ENCODE measurements at places on chromosomes 16 and 17. TPM values are rescaled to one million over a fixed set of nuclear protein-coding genes. Genes with fewer than 3 reads are reported as not detected.

SNRNP25 gene
- 65.2 TPM for polyA plus RNA-seq

ODAD4 gene
- polyA plus RNA-seq: 0.69 TPM

DNA sequence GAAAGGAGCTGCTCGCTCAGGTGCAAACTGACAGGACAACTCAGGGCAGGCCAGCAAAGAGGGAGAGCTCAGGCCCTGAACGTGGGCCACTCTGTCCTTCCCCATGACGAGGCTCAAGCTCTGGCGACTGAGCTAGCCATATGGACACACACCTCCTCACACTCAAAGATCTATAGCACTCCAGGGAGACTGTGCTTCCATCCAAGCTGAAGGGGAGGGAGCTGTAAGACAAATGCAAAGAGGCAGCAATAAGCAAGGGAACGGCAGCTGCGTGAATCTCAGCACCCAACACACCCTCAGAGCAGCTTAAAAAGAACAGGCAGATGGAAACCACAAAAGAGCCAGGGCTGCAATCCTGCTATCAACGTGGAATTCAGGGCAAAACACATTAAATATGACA lies 13.5 kb downstream of the NUDT16L1 start:
- no peak for DNase-seq

- no peak for DNase-seq
These were observed 18.5 kb upstream of the KCTD5 start for GRCh38 chr16:2663553-2664546.

DNA sequence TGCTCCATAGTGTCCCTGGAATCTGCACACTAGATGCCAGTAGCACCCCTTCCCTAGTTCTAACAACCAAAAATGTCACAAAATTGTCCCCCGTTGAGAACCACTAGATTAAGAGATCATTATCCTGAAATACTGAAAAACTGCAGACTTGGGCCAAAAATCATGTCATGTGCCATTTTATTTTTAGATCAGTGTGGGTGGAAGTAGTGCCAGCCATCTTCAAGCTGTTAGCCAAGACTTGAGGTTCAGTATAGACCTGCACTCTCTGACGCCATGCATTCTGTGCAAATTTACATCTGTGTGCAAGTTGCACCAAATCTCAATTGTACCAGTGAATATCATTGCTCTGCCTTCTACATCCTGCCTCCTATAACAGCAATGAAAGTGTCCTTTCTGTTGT lies 31.5 kb upstream of the NOL11 start:
- DNase-seq: no peak
